ENCODE measurements at places on chromosomes 6 and 20.

- no peak for DNase-seq
Measured at GRCh38 chr6:125149256-125150144, 4.1 kb upstream of the TPD52L1 start.

DNA sequence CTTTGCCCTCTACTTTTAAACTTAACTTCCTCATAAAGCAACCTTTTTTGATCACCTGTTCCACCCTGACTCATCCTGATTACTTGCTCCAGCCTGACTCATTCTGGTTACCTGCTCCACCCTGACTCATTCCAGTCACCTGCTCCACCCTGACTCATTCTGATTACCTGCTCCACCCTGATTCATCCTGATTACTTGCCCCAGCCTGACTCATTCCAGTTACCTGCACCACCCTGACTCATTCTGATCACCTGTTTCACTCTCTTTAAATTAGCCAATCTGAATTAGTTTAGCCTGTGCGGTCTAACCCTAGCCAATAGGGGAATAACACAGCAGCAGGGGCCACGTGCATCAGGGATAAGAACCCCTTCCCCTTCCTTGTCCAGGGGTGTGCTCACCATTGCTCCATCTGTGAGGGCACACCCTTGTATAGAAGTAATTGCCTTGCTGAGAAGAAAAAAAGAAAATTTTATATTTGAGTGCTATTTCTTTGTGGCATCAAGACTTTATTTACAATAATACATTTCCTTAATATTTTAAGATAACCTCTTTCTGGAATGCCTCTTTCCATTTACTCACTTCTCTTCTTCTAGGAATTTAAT is 17.9 kb downstream of the HLA-G start:
- DNase-seq = peak; percentile 33

GRCh38 chr20:25490656-25491445 is 83.4 kb downstream of the GINS1 start:
- no peak for DNase-seq

DNA sequence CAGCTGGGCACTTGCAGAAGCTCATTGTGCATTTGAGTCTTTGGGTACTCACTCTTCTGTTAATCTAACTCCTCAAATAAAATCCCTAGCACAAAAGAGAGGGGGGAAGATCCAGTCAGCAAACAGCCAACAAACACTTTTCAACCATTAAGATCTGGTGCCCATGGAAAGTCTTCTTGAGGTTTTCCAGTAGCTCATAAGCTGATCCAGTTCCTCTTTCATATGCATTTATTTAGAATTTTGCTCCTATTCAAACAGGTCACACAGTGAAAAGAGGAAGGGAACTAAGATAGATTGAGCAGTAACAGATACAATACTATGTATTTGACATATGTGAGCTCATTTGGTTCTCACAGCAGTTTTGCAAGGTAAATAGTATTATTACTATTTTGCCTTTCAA is 38.6 kb downstream of the HLA-DPB1 start:
- no peak for DNase-seq

DNA sequence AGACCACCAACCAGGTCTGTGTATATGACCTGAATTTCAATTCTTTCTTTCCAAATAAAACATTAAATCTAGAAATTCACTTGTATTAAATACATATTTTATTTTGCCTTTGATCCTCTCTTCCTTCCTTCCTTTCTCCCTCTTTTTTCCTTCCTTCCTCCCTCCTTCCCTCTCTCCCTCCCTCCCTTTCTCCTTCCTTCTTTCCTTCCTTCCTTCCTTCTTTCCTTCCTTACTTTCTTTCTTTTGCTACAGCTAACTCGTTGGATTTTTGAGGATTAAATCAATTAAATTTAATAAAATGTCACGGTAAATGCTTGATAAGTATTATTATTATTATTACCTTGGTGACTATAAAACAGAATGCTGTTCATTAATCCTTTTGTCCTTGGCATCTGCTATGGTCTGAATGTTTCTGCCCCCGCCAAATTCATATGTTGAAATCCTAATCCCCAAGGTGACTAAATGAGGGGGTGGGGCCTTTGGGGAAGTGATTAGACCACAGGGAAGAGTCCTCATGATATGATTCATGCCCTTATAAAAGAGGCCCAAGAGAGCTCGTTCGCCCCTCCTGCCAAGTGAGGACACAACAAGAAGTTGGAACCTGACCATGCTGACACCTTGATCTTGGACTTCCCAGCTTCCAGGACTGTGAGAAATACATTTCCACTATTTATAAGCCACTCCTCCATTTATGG is 67.6 kb upstream of the BTBD3 start:
- DNase-seq = peak; percentile 46

- DNase-seq = peak; percentile 43
Measured at GRCh38 chr6:169205176-169206160, 48.2 kb downstream of the THBS2 start.

GRCh38 chr20:17562804-17563305 is 7.0 kb upstream of the DSTN start:
- peak; percentile 66 for DNase-seq

DNA sequence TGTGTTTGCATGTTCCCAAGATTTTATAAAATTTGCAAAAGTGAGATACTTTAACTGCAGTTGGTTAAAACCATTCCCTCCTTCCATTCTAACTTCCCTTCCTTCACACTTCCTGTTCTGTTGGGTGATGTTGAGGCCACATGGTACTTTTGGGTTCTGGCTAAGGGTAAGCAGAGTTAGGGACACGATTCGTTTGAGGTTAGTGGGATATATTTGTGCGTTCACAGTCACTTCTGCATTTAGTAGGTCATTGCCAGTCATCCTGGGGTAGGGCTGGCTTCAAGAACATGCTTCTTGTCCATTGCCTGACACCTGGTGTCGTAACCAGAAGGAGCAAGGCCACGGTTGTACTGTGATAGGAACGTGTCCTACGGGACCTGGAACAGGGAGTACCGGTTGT is 340.1 kb downstream of the ZFAND3 start:
- DNase-seq = no peak

DNA sequence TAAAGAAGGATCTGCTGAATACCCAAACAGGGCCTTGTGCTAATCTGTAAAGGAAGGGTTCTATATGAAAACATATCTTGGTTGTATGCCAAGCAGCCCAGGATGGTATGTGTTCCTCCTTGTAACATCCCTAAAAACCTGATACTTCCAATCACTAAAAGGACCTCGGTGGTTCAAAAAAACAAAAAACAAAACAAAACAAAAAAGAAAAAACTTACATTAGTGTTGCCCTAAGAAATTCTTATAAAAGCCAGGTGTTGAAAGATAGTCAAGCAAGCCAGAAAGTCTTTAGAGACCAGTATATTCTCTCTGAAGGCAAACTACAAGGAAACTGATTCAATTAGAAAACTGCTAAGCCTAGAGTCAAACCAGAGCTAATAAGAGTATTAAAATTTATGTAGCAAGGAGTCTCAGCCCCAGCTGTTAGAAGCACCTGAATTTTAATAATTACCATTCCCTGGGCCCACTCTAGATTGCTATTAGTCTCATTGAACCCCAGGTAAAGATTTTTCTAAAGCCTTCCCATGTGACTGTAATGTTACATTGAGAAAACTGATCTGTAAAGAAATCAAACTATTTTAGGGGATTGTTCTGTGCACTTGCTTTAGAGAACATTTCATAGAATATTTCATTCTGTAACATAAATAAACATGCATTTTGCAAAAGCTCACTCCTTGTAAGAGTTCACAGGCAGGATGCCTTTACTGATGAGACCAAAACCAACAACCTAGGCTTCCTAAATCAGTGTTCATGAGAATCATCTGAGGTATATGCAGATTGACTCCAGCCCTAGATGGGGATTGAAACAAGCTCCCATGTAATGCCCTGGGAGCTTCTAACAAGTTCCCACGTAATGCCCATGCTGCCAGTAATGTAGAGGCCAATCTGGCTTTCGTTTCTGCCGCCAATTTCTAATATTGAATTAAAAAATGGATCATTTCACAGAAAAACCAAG is 95.2 kb upstream of the BTN3A2 start:
- DNase-seq = no peak

- DNase-seq = no peak
Measured at GRCh38 chr6:143746202-143747119, 68.7 kb downstream of the PHACTR2 start.

- DNase-seq = no peak
Measured at GRCh38 chr6:14622085-14622484, 504.5 kb downstream of the CD83 start.

- no peak for DNase-seq
Measured at GRCh38 chr20:33811776-33812151, 616 bp downstream of the CHMP4B start.

DNA sequence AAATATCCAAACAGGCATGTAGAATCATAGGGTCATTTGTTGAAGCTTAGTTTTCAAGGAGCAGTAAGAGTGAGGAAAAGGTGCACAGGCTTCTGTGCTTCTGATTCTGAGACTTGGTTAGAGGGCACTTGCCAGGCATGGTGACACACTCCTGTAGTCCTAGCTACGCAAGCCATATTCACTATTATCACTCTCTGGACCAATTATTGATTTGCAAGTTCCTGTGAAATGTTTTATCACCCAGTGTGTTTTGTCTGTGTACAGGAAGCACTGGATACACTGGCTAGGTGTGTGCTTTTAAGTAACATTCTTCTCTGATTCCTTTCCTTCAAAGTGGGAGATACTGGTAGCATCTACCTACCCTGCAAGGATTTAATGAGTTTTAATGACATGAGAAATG is 76.3 kb downstream of the JARID2 start:
- DNase-seq = no peak

DNA sequence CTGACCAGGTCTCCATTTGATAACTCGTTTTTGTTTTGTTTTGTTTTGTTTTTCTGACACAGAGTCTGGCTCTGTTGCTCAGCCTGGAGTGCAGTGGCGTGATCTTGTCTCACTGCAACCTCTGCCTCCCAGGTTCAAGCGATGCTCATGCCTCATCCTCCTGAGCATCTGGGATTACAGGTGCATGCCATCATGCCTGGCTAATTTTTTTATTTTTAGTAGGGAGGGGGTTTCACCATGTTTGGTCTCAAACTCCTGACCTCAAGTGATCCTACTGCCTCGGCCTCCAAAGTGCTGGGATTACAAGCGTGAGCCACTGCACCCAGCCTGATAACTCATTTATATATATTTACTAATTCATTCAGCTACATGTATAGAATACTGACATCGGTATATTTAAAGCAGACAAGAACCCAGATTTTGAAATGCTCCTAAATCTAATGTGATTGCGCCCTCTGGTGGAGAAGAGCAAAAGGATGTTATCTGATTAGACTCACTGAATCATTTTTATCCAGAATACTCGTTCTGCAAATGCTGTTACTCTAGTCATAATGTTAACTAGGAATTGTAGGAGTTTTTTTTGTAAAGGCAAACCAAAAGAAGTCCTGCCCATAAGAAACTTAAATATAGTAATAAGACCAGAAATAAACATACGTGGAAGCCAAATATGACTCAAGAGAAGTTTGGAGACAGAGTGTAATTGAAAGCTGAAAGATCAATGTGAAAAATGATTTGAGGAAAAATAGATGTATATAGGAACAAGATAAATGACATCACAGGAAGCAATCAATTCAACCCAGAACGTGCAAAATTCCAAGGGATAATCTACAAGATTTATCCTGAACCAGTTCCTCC is 5.3 kb upstream of the COL12A1 start:
- DNase-seq = no peak

Measured in NCI-H226 (cell line).